ENCODE measurements at places on chromosomes 11 and 22.

DNA sequence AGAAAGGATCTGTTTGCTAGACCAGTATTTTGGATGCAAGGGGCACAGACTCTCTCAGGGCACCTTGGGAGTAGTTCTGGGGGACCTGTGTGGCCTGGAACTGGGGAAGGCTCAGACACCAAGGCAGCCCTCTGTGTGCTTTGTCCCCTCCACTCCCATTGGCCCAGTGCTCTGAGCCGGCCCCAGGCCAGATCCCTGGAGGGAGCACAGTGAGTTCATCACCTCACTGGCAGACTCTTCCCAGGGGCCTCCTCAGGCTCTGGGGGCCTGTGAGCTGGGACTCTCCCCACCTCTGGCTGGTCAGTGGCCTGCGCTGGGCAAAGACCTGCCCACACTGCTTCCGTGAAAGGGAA, 51.7 kb downstream of the CHRDL2 start:
- DNase-seq: no peak

GRCh38 chr11:122270535-122270934, 154.5 kb upstream of the BLID start:
- no peak for DNase-seq

DNA sequence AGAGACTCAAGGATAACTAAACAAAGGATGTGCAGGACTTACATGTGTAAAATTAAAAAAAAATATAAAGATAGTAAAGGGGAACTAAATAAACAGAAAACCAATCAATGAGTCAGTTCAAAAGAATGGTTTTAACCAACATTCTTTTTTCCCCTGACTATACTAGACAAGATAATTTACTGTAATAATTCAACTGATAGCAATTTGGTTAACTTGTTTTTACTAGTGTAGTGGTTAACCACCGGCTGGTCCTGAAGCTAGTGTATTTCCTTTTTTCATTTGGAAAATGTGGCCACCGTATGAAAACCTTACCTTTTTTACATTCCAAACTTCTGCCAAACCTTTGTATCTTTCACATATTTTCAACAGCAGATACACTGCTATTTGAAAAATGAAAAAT, 123.1 kb downstream of the ARHGAP42 start:
- DNase-seq: no peak

- no peak for DNase-seq
Observed at GRCh38 chr22:20315337-20316216, 4.3 kb downstream of the DGCR6L start.

DNA sequence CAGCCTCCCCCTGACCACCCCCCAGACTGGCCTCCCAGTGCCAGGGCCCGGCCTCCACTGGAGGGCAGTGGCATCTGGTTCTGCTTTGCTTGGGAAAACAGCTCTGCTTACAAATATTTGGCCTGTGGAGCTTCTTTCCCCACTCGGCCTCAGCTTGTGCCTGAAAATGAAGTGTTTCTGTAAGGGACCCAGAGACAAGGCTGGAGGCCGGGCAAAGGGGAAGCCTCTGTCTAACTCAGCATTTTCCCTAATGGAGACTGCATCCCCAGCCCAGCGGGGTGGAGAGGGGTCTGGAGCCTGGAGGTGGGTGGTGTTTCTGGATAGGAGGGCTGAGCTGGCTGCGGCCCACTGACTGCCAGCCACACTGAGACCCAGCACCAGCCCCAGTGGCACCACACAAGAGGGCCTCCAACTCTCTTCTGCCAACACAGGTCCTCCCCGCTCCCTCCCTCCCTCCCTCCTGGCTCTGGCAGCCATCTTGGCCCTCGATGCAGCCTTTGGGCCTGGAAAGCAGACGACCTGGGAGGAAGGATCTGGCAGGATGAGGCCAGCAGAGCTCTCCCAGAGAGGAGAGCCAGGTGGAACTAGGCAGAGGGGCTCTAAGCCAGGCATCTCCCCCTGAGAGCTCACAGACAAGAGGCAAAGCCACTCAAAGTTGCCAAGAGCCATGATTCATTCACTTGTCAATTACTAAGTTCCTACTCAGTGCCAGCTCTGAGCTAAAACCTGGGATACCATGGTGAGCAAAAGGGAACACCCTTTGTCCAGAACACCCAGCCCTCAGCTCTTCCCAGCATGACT, 77.1 kb upstream of the CD82 start:
- DNase-seq: no peak

GRCh38 chr22:29886596-29886995, 3.6 kb downstream of the MTMR3 start:
- no peak for DNase-seq

- no peak for DNase-seq
Observed at GRCh38 chr11:95660038-95660437, 129.5 kb downstream of the FAM76B start.

- DNase-seq: no peak
Observed at GRCh38 chr11:11265994-11266606, 87.0 kb downstream of the CSNK2A3 start.

GRCh38 chr11:12193515-12194336, 83.3 kb downstream of the MICAL2 start:
- DNase-seq: no peak

- no peak for DNase-seq
Observed at GRCh38 chr22:44424867-44425693, 73.0 kb downstream of the RTL6 start.

DNA sequence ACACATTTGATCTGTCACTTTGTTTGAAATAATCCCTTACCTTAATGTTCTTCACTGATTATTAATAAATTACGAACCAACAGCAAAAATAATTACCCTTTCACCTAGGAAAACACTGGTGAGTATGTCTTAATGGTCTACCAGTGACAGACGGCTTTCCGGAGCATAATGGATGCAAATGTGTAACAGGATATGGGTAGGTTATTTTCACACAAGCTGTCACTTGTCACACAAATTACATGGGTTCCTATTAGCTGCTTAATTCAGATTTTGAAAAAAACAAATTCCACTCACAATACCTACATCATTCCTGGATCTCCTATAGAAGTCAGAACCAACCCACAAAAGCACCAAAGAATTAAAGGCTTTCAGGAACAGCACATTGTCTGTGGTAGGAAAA, 127.9 kb downstream of the WT1 start:
- DNase-seq: no peak

GRCh38 chr22:37209140-37209845, 3.0 kb downstream of the SSTR3 start:
- DNase-seq: no peak

DNA sequence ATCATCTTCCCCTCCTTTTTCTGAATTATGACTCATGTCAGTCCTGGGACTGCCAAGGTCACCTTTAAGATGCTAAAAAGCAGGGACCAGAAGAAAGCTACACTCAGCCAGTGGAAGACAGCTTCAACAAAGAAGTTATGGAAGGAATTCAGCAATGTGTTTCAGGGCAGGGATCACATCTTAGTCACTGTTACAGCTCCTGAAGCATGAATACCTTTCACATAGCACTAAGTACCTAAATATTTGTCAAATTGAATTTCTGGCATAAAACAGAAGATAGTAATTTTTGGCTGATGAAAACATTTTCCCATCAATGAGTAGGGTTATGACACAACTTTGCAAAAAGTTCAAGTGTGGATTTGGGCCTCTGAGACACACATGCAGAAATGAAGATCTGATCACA, 5.2 kb downstream of the DDB1 start:
- DNase-seq: no peak

GRCh38 chr22:40147388-40148176, 30.1 kb upstream of the TNRC6B start:
- DNase-seq: no peak

DNA sequence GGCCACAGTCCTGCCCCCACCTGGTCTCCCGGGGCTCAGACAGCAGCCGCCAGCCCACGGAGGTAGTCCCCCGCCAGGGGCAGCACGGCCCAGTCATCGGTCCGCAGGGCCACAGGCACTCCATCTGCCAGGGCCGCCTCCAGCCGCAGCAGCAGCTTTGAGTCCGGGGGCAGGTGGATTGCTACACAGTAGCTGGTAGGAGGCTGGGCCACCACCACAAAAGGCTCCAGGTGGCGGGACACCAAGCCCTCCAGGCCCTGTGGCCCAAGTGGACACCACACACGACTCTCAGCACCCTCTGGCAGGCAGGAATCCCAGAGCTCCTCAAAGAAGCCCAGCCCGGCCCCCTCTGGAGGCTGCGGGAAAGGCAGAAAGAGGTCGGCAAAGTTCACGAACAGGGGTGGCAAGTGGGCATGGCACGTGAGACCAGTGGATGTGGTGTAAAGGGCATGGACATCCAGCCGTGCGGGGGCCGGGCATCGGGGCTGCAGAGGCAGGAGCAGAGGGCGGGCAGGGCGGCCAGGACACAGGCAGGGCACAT, 2.9 kb downstream of the AP5B1 start:
- no peak for DNase-seq

DNA sequence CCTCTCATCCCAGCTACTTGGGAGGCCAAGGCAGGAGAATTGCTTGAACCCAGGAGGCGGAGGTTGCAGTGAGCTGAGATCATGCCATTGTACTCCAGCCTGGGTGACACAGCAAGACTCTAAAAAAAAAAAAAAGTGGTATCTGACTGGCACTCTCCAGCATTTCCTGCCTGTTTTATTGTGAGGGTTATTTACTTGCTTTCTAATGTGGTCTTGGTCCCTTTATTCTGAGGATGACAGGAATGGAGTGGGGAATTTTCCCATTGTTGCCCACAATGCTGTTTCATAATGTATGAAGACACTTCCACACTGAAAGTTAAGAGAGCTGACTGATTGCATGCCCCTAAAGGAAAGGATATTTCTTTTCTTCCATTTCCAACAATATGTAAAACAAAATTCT, 286.5 kb upstream of the MTNR1B start:
- DNase-seq: no peak

DNA sequence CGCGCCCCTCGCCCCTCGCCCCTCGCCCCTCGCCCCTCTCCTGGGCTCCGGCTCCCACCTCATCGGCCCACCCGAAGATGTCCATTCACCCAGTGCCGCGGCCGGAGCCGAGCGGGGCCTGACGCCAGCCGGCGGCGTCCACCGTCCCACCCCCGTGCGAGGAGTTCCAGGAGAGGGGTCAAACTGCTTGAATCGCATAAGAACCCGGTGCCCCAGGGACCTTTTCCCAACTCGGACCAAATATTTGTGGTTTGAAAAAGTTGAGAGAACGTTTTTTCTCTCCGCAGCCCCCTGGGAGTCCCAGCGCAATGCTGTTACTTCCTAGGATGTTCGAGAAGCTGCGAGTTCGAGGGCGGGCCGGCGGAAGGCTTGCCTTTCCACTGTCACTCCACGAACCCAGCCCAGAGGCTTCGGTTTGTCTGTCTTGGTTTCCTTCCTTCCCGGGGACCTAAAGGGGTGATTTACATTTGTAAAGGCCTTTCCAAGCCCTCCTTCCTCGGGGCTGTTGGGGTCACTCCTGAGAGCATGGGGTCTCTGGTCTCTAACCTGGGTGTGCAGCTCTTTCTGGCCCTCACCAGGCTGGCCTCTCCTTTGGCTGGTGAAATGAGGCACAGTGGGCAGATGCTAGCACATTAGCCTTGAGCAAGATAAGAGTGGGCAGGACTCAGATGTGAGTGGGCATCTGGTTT, 38.0 kb downstream of the ETS1 start:
- DNase-seq: no peak

DNA sequence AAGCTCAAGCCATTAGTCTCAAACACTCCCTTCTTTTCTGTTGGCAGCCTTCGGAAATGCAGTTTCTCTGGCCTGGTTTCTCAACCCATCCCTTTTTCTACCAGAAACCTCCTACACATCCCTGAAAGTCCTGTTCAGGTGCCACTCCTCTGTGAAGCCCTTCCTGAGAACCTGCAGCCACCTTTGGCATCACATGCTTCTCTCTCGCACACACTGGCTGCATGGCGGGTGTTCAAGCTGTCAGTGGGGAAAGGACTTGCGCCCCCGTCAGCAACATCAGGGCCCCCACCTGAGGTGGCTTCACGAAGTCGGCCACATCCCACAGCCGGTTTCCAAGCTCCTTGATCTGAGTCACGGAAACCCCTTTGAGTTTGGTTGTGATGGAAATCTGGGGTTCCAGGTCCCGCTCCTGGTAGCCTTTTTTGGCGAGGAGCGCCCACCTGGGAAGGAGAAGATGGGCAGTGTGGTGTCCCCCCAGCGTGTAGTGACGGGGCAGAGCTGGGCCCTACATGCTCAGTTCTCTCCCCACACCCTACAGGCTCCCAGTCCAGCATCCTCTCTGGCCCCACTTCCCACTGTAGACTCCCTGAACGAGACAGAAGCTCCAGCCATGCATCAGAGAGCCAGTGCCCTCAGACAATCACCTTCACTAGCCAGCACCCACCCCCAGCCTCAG, 1.7 kb upstream of the LRRC74B start:
- no peak for DNase-seq

- no peak for DNase-seq
Observed at GRCh38 chr22:41223535-41223934, 17.2 kb downstream of the CHADL start.

GRCh38 chr11:58787903-58788302, 56.2 kb upstream of the GLYAT start:
- DNase-seq: no peak

DNA sequence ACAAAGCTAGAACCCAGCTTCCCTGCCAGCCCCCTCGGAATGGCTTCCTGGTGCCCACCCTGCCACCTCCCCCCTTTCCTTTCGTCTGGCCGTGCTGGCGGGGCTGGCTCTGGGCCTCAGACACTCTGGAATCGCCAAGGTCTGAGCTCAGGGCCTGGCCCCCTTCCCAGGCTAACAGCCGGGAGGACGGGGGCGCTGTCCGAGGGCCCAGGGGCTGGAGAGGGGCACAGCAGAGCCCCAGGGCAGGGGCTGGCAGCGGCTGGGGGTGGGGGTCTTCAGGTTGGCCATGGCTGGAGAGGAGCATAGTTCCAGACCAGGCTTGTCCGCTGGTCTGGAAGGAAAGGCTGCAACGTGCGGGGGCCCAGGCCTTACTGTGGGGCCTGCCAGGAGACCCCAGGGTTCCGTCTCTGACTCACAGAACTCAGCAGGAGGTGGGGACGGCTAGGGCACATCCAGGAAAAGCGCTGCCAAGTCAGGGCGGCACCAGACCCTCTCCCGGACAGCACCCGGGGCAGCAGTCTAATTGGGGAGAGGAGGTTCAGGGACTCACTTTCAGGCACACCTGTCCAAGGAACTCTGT, 861 bp upstream of the LTBP3 start:
- no peak for DNase-seq

DNA sequence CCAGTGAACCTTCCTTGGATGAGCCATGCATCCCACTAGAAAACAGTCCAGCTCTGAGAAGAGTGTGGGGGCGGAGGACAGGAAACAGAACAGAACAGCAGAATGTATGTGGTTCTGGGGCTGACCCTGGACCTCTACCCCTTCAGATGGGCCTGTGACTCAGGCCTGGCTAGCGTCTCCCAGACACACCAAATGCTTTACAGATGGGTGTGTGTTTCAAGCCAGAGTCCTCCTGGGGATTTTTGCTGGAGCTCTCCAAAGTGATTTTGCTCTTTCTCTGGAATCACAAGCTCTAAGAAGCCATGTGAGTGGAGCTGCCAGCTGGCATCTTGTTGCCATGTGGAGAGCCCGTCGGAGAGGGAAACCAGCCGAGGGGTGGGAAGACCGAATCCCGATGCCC, 13.2 kb upstream of the C1QTNF4 start:
- DNase-seq: no peak
